Small intestine (tissue), 16 donors: ENCODE measurements at places on chromosomes 1 and 21. TPM values are rescaled to one million over a fixed set of nuclear protein-coding genes. Genes with fewer than 3 reads are reported as not detected.
A peak's percentile ranks its signal among the peaks of the same experiment; 100 is the strongest.

GRCh38 chr1:101333186-101333585, 96.4 kb downstream of the S1PR1 start:
- H3K27me3 ChIP-seq, result no peaks in the 10 kb centered on the region
- no peaks in the 10 kb centered on the region for H3K4me1 ChIP-seq
- H3K4me3 ChIP-seq, result no peak overlapping the region

Gene HMCN1
- polyA plus RNA-seq, result 0.69 TPM

DNA sequence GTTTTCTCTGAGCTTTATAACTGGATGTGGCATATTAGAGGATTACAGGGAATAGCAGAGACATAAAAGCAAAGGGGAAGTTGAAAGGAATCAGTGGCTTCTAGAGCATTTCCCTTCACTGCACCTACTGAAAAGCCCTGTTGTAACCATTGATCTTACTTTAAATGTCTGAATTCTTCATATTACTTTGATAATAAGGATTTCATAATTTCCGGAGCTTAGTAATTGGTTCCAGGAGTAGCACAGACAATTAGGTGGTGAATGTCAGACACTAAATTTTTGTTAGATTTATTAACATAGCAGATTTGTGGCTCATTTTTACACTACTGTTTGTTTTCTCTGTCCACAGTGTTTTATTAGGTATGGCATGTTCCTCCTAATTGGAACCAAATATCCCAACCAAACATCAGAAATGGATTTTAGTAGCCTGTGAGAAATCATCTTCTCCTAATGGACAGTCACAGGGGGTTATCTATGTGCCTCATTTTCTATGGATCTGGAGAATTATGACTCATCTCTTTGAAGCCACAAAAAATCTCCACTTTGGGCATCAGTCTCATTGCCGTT, 100.5 kb downstream of the GIPC2 start:
- H3K4me3 ChIP-seq, result no peak overlapping the region
- H3K27me3 ChIP-seq, result no peaks in the 10 kb centered on the region
- H3K36me3 ChIP-seq, result no peaks in the 10 kb centered on the region
- no peak for DNase-seq
- no peak overlapping the region for H3K27ac ChIP-seq

DNA sequence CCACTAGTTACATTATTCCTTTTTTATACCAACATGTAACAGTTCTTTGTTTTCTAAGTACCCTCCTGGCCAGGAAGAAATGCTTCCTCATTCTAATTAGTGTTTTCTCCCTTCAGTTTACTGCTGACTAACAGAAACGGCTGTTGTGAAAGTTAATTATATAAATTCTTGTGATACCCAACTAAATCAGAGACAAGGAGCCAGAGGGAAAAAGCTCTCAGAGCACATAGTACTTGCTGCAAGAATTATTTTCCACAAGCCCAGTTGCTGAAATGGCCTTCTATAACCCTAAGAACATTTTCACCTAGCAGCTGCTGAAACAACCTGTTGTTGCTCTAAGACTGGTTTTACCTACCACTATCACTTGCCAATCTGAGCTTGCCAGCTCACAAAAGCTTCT, 82.4 kb downstream of the FAF1 start:
- no peaks in the 10 kb centered on the region for H3K27me3 ChIP-seq
- H3K4me3 ChIP-seq, result no peak overlapping the region
- H3K36me3 ChIP-seq, result no peaks in the 10 kb centered on the region
- peaks cover 3% of the 10 kb centered on the region for H3K4me1 ChIP-seq
- H3K27ac ChIP-seq, result no peak overlapping the region
- no peak for DNase-seq

- H3K4me1 ChIP-seq, result no peaks in the 10 kb centered on the region
- H3K36me3 ChIP-seq, result no peaks in the 10 kb centered on the region
- DNase-seq, result no peak
- H3K27me3 ChIP-seq, result peaks cover 3% of the 10 kb centered on the region
These were observed 60.6 kb upstream of the AKT3 start for GRCh38 chr1:243910607-243911006.

DNA sequence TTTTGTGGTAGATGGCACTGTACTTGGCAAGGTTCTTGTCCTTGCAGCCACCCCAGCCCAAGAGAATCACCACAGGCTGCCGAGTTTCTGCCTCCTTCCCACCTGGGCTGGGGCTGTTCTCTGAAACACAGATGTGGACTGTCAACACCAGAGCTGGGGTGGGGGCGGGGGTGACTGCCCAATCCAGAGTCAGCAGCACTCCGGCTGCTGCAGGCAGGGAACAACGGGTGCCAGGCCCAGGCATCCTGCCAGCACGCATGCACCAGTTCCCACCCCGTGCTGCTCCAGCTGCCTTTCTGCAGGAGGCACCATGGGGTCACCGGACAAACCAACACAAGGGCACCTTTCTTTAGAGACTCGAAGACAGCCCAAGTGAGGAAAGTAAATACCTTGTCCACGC, 14.1 kb downstream of the TMEM53 start:
- H3K36me3 ChIP-seq, result no peaks in the 10 kb centered on the region
- no peak overlapping the region for H3K4me3 ChIP-seq
- no peak overlapping the region for H3K27ac ChIP-seq
- H3K27me3 ChIP-seq, result no peaks in the 10 kb centered on the region
- peaks cover 4% of the 10 kb centered on the region for H3K4me1 ChIP-seq
- peak; percentile 41 for DNase-seq

DNA sequence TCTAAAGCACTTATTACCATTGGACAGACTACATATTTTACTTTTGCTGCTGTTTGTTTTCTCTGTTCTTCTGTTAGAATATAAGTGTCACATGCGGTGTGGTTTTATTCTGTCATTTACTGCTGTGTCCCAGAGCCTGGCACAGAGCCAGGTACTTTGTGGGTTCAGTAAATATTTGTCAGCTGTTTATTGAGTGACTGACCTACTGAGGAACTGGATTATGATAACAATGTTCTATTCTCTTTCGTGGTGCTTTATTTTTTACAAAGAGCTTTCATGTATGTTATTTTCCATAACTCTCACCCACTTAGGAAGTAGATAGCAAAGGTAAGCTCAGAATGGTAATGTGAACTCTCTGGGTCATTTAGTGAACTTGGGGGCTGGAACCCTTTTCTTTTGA, 118.8 kb downstream of the RWDD3 start:
- H3K36me3 ChIP-seq, result no peaks in the 10 kb centered on the region
- H3K27ac ChIP-seq, result no peak overlapping the region
- H3K27me3 ChIP-seq, result no peaks in the 10 kb centered on the region
- no peaks in the 10 kb centered on the region for H3K4me1 ChIP-seq
- no peak overlapping the region for H3K4me3 ChIP-seq
- DNase-seq, result peak; percentile 5

Gene RAD54L
- 2.0 TPM for polyA plus RNA-seq

Gene PADI1
- polyA plus RNA-seq, result 0.27 TPM

DNA sequence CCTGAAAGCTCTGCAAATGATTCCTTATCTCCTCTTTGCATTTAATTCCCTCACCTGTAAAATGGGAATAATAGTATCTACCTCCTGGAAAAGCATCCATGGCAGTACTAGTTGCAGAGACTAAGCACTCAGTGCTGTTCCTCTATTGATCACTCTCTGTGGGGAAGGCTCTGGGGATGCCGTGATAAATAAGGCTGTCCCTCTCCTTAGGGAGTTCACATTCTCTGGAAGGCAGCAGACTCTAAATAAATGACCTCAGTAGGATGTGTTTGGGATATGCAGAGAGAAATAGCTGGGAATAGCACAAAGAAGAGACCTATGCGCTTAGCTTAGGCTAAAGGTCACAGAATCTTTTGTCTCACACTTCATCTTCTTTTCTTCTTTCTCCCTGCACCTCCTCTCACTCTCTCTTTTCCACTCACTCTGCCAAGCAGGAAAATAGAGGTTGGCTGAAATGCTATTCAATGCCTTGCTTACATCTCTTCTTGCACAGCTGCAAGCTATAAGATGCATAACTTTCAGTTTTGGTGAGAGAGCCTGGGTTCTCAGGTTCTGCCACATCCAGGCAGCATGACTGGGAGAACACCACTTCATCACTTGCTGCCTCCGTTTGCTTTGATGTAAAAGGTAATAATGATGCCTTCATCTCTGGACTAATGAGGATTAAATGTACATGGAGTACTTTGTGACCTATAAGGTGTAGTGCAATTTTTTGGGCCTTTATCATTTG, 101.5 kb downstream of the LMX1A start:
- no peaks in the 10 kb centered on the region for H3K4me1 ChIP-seq
- no peaks in the 10 kb centered on the region for H3K36me3 ChIP-seq
- H3K27ac ChIP-seq, result no peak overlapping the region
- H3K4me3 ChIP-seq, result no peak overlapping the region
- no peak for DNase-seq

Gene PROX1
- 1.1 TPM for polyA plus RNA-seq

DNA sequence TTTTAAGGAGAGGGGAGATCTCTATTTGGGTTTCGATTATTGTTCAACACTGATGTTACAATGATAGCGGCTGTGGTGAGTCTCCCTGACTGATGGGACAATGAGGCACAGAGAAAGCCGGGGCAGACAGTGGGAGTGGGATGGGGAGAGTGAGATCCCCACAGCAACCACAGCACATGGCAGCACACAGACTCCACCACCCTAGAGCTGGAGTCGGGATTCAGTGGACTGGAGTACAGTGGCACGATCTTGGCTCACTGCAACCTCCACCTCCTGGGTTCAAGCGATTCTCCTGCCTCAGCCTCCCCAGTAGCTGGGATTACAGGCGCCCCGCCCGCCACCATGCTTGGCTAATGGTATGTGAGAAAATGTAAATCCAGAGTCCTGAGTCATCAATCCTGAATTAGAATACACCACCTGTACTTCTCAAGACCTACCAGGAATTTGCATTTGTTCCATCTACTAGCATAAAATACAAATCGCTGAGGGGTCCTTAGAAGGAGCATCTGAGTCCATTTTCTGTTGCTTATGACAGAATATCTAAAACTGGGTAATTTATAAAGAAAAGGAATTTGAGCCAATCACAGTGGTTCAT, 125.8 kb downstream of the TOMM20 start:
- H3K36me3 ChIP-seq, result no peaks in the 10 kb centered on the region
- no peak for DNase-seq
- no peaks in the 10 kb centered on the region for H3K27me3 ChIP-seq
- no peaks in the 10 kb centered on the region for H3K4me1 ChIP-seq
- H3K27ac ChIP-seq, result no peak overlapping the region

DNA sequence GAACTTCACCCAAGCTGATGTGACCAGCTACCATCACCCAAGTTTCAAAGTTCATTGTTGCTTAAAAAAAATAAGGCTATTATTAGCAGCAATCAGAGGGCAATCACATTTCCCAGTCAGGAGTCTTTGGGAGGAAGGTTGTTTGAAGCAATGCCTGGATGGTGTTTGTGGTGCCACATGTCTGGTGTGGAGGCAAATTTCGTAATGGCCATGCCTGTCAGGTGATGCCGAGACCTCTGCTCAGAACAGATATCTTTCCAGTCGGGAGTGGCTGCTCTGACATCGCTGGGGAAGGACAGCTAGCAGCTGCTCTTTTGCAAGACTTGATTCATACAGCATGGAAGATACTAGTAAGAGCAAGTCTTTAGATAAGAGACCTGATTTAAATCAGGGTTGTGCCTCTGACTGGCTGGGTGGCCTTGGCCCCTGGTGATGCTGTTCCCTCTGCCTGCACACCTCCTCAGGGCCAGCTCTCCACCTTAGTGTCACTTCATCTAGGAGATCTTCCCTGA, 187.8 kb upstream of the JUN start:
- H3K27me3 ChIP-seq, result no peaks in the 10 kb centered on the region
- peak; percentile 94 for DNase-seq
- no peak overlapping the region for H3K4me3 ChIP-seq
- H3K36me3 ChIP-seq, result no peaks in the 10 kb centered on the region
- peak overlapping the region; percentile 83 for H3K27ac ChIP-seq
- H3K4me1 ChIP-seq, result peaks cover 10% of the 10 kb centered on the region

DNA sequence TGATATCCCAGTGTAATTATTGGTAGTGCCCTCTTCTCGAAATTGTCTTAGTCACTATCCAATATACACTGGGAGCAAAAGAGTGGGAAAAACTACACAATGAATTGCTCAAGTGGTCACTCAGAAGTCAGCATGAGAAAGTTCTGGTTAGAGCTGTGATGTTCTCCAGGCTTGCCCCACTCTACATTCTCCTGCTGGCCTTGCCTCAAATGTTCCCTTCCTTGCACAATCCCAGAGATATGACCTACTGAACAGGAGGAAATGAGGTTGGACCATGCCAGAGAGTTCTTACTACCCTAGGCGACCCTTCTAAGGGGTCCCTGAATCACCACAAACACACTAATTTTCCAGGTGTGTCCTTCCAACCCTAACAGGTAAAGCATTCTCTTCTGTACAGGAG, 40.8 kb downstream of the GLUL start:
- H3K4me1 ChIP-seq, result no peaks in the 10 kb centered on the region
- no peak overlapping the region for H3K4me3 ChIP-seq
- no peaks in the 10 kb centered on the region for H3K36me3 ChIP-seq

DNA sequence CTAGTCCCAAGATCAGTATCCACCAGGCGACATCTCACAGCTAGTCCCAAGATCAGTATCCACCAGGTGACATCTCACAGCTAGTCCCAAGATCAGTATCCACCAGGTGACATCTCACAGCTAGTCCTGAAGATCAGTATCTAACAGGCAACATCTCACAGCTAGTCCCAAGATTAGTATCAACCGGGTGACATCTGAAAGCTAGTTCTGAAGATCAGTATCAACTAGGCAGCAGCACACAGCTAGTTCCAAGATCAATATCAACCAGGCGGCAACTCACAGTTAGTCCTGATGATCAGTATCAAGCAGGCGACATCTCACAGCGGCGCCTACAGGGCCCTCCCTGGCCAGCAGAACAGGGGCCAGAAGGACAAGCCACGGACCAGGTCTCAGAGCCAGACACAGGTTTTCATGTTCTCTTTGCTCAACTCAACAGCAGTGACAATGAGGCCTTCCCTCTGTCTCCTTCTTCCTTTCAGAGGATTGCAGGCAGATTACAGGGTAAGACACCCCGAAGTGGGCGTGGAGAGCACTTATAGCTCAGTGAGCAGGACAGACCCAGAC, 32.5 kb downstream of the NPHP4 start:
- no peak overlapping the region for H3K27ac ChIP-seq
- no peaks in the 10 kb centered on the region for H3K27me3 ChIP-seq
- peaks cover 2% of the 10 kb centered on the region for H3K36me3 ChIP-seq

GRCh38 chr1:109170035-109170764, 43.5 kb upstream of the SARS1 start:
- H3K27ac ChIP-seq, result no peak overlapping the region
- H3K4me1 ChIP-seq, result no peaks in the 10 kb centered on the region
- H3K36me3 ChIP-seq, result no peaks in the 10 kb centered on the region
- H3K4me3 ChIP-seq, result no peak overlapping the region
- no peak for DNase-seq
- no peaks in the 10 kb centered on the region for H3K27me3 ChIP-seq

Gene ATF3
- polyA plus RNA-seq, result 20.8 TPM

Gene CD101
- 4.5 TPM for polyA plus RNA-seq

- H3K27ac ChIP-seq, result peak overlapping the region; percentile 97
- H3K4me3 ChIP-seq, result peak overlapping the region; percentile 55
- peaks cover 3% of the 10 kb centered on the region for H3K4me1 ChIP-seq
- H3K27me3 ChIP-seq, result no peaks in the 10 kb centered on the region
- peak; percentile 56 for DNase-seq
These were observed 1.5 kb downstream of the NBL1 start for GRCh38 chr1:19645411-19646251.

Gene CLCNKB
- 0.19 TPM for polyA plus RNA-seq
